ENCODE measurements at places on chromosomes 12 and 14.

GRCh38 chr12:93882763-93883162, 205.6 kb downstream of the CRADD start:
- DNase-seq = no peak

GRCh38 chr12:66713984-66714383, 35.1 kb upstream of the GRIP1 start:
- no peak for DNase-seq

DNA sequence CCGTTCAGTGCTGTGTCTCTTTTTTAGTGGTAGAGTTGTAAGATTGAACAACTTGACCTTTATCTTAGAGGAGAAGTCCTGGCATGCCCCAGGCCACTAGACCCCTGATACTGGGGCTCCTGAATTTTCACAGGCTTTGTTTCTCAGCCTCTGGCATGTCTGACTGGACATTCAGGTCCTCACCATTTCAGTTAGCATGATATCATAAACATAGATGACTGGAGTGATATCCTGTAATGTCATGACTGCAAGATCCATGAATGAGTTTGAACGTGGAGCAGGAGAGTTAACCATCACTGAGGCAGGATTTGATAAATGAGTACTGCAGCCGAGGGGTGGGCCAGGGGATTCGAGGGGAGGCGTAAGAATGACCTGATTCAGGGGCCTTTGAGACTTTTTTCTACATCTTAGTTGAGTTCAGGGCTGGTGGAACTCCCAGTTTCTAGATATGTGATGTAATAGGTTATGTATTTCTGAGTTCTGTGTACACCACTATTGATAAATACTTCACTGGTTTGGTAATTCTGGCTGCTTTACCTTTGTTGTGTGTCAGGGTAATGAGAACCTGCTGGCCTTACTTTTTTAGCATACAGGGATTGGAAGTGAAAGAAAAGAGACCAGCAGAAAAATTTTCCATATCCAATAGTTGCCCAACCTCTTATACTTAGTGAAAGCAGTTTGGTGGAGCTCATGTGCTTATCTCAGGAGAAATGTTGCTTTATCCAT, 217.0 kb downstream of the SYNE2 start:
- no peak for DNase-seq

- peak; percentile 21 for DNase-seq
Measured at GRCh38 chr14:92495027-92495426, 18.6 kb upstream of the RIN3 start.

DNA sequence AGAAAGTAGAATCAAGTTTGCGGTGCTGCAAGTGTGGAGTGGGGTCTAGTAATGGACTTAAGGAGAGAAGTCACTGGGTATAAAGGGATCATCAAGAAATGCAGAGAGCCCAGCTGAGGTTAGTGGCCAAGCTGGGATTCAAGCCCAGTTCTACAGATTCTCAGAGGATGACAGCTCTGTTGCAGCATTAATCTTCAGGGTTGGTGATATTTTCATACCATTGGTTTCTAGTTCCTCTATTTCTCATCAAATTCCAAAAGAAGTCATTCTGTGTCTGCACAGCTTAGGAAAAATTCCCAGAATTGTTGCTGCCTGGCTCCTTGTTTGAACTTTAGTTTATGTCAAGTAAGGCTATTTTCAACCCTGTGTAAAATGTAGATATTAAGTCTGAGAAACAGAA, 169.5 kb upstream of the NTF3 start:
- DNase-seq = peak; percentile 77

- no peak for DNase-seq
Measured at GRCh38 chr12:1559676-1560091, 34.7 kb downstream of the FBXL14 start.

GRCh38 chr12:124758266-124759220, 105.1 kb downstream of the SCARB1 start:
- DNase-seq = no peak

GRCh38 chr14:30020271-30020670, 92.6 kb upstream of the PRKD1 start:
- DNase-seq = no peak

DNA sequence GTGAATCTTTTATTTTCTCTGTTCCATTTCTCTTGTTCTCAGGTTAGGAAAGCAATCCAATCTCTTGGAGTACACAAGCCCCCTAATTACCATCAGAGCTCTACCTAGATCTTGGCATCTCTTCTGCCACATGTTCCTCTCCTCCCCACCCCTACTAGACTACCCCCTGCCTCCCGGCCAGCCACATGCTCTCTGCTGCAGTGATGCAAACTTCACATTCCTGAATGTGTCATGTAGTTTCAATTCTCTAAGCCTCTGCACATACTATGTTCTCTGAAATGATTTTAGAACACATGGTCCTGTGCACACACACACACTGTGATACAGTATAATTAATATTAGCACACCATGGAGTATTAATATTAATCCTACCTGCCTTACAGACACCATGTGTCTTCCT, 104.6 kb downstream of the EFCAB11 start:
- no peak for DNase-seq

- no peak for DNase-seq
Measured at GRCh38 chr12:43407816-43408645, 144.0 kb downstream of the ADAMTS20 start.

DNA sequence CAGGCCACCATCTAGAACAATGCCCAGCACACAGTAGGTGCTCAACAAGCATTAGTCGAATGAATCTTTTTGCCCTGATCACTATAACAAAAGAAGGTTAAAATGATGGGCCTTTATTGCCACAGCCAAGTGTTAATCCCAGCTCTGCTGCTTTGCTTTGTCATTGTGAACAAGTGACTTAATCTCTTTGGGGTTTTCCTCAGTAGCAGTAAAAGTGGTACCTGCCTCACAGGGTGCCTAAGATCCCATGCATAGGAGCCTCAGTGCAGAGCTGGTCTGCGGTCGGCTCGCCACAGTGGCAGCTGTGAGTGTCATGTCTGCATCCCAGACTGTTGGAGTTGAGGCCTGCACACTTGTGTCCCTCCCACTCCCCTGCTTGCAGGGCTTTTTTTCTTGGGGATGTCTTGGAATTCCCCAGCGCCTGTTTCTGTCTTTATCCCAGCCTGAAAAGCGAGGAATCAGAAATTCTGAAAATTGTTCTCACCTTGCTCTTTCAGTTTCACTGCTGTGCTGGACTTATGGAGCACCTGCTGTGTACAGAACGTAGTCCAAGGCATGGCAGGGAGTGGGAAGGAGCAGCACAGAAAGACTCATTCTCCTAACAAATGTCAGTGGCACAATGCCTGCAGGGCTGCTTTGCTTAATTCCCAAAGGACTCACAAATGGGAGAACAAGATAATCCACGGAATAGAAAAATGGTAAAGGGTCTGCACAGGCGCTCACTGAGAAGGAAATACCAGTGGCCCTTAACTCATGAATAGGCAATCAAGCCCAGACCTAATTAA, 90.8 kb downstream of the EML1 start:
- DNase-seq = no peak

GRCh38 chr12:117114784-117115183, 15.6 kb upstream of the TESC start:
- DNase-seq = no peak

- DNase-seq = no peak
Measured at GRCh38 chr12:31566547-31566946, 24.4 kb downstream of the DENND5B start.

GRCh38 chr12:89977405-89978085, 268.9 kb upstream of the ATP2B1 start:
- no peak for DNase-seq

DNA sequence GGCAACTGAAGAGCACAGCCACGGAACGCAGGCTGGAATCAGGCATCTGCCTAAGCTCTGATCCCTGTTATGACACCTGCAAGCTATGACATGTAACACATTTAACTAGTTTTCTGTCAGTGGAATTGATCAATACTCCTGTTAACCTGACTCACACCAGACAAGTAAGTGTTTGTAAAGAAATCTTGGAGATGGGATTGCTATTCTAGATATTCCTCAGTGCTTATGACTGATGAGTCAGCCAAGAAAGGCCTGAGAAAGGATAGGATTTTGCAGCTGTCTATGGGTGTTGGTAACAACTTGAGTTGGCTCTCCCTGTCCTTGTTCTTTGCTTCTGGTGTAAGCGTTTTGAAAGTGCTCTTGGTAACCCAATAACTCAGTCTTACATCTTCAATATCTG, 110.5 kb downstream of the GPR135 start:
- peak; percentile 18 for DNase-seq

GRCh38 chr14:78758333-78758732, 588.2 kb downstream of the NRXN3 start:
- peak; percentile 34 for DNase-seq

- no peak for DNase-seq
Measured at GRCh38 chr12:67618303-67618702, 30.2 kb upstream of the DYRK2 start.

- DNase-seq = no peak
Measured at GRCh38 chr12:116337312-116337711, 59.8 kb upstream of the MED13L start.

- peak; percentile 13 for DNase-seq
Measured at GRCh38 chr12:76226397-76226796, 121.8 kb downstream of the BBS10 start.

- no peak for DNase-seq
Measured at GRCh38 chr14:26187996-26188620, 409.7 kb downstream of the NOVA1 start.

GRCh38 chr12:125021771-125022170, 28.3 kb downstream of the BRI3BP start:
- DNase-seq = no peak

DNA sequence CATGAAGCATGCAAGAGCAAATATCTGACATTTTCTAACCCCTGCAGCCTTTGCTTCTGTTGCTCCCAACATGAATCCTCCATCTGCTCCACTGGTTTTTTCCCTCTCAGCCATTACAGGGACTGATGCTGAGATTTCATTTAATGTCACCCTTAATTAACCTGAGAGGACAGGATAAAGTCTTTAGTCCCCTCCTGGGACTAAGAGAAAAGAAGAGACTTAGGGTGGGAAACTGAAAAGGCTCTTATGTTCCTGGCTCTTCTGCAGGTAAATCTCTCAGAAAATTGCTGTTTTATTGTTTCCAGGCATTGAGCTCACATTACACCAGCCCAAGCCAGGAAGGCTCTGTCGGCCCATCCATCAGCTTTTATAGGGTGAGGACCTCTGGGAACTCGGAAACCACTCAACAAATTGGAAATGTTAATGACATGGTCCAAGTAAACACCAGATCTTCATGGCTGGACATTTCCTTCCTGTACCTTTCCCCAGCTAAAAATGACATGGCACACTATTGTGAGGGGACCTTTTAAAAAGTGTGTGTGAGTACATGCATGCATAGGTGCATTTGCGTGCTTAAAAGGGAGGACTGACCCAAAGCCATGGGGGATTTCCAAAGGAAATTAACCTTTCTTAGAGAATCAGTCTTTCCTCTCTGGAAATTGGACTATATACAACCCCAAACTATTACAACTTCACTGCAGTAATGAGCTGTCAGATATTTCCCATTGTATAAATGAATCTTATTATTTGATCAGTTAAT, 408.1 kb upstream of the TMTC1 start:
- DNase-seq = no peak

- no peak for DNase-seq
Measured at GRCh38 chr12:109999649-109999971, 380 bp downstream of the ANKRD13A start.

DNA sequence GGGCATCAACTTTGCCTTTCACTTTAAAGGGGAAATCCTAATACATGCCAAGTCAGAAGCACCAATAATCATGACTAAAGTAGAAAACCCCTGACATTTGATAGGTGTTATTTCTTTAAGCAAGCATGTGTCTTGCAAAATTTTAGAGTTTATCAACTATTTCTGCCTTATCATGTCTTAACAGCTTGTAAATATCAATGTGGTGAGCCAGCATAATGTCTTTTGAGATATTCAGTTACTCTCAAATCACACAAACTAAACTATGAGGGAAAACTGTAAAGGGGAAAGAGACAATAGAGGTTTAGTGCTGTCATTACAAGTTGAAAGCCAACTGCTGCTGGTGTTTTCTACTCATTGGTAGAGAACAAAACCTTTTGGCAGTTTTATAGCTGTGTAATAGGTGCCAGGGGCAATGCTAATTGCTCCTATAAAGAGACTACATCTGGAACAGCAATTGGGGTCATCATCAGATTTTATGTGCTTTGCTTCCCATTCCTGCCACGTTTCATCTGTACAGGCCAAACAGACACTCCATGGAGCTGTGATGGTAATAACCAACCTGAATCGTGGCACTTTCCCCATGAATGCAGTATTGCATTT, 1027.4 kb downstream of the FSCB start:
- no peak for DNase-seq
